Naive thymus-derived CD4-positive, alpha-beta T cell (primary cell): ENCODE measurements at places on chromosomes 4 and X.

- no peak for DNase-seq
Observed at GRCh38 chrX:88170553-88170952, 576.5 kb upstream of the CPXCR1 start.

DNA sequence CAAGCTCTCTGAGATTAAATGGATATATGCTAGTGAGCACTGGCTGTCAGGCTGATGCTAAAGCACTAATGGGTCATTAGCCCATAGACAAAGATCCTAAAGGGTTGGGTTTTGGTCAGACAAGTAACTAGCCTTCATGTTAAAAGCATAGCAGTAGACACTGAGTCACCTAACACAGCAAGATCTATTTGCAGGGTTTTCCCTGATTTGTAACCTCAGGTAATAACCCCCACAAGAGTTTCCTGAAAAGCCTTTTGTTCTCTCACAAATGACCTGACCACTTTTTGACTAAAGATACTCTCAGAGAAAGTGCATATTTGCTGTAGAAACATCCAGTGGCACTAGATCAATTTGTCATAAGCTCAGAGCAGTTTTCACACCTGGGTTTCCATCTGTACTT is 251.1 kb upstream of the TEX13A start:
- no peak for DNase-seq

GRCh38 chr4:5133201-5133600 is 81.9 kb downstream of the STK32B start:
- no peak for DNase-seq

GRCh38 chr4:97105347-97106099 is 1037.8 kb downstream of the STPG2 start:
- no peak for DNase-seq

GRCh38 chr4:182238355-182238931 is 4.8 kb upstream of the TENM3 start:
- DNase-seq = no peak

GRCh38 chrX:122439831-122440230 is 744.2 kb upstream of the GRIA3 start:
- no peak for DNase-seq

GRCh38 chrX:97995834-97996233 is 1112.1 kb downstream of the RPA4 start:
- no peak for DNase-seq

- DNase-seq = peak; percentile 51
Observed at GRCh38 chrX:115642895-115643530, 82.0 kb downstream of the PLS3 start.

DNA sequence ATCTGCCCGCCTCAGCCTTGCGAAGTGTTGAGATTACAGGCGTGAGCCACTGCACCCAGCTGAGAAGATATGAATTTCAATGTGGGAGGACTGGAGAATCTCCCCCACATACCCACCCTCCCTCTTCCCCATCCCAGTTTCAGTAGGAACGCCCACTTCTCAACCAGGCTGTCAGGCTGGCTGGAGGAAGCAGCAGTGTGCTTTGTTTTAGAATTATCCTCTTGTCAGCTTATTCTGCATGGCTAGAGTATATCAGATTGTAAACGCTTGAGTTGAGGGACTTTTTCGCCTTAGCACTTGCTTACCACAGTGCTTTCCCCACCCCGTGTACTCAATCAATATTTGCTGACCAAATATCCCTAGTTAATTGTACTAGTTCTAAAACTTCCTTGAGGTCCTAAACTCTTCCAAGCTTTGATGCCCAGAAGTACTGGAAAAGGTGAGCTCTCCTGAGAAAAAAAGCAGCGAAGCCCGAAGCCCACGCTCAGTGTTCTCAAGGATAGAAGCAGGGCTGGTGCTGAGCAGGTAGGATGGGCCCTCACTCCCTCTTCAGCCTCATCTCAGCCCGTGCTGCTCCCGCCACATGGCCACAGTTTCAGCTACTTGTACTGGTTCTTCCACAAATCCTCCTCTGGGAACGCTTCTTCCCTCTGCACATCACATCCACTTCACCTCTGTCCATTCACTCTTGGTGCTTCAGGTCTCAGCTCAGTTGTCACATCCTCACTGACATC is 7.3 kb upstream of the ARHGAP10 start:
- DNase-seq = no peak

DNA sequence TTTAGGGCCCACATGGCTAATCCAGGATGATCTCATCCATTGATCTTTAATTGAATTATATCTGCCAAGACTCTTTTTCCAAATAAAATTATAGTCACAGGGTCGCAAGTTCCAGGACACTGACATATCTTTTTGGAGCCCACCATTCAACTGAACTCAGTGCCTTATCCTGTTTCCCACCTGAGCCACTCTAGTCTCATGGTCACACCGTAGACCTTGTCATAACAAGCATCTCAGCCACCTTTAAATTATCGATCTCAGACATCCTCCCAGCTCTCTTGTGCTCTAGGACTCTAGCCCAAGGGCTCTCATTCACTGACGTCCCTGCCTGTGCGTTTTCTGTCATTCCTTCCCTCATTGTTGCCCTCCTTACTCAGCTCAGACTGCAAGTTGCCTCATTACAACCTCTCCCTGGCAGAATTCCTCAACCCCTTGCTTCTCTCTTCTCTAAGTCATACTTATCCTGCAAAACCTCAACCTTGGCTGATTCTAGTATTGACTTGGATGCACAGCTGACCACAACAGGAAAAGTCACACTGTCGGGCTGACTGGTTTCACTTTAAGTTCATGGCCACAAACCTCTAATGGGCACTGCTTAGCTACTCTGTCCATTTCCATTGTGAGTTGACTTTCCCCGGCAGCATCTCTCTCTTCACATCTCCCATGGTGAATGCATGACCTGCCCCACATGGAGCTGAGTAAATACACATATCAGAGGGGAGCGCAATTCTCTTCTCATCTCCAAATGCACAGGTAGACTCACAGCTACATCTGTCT is 91.0 kb upstream of the TRIM2 start:
- DNase-seq = no peak

DNA sequence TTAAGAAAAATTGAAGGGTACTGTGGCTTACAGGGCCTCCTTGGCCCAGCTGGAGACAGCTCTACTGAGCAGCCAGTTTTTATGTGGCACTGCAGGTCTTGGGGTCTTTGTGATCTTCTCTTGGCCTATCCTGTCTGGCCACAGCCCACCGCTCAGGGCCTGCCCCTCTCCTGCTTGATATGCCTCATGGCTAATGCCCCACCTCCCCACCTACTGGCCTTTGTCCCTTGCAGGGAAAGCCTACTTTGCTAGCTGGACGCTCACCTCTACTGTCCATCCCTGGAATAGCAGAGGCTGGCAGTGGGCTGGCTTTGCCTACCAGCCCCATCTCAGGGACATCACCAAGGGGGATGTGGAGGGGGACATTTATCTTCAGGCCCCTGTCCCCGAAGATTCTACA is 134.1 kb downstream of the PJA1 start:
- DNase-seq = no peak

- peak; percentile 5 for DNase-seq
Observed at GRCh38 chrX:102154900-102155805, 624 bp downstream of the BEX5 start.

DNA sequence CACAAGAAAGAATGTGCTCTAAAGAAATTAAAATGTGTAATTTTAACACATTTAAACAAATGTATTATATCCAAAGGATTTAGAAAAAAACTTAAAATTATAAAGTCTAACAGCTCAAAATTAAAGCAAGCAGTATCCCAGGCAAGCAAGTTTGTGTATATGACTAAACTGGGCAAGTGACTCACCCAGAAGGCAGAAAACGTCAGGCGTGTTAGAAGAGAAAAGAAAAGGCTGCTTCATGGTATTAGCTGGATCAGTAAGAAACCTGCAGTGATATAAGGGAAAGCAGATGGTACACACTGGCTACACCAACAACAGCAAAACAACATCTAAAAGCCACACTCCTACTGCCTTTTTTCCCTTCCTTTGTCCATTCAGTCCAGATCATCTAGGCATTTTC is 250.6 kb upstream of the NDST3 start:
- DNase-seq = no peak

DNA sequence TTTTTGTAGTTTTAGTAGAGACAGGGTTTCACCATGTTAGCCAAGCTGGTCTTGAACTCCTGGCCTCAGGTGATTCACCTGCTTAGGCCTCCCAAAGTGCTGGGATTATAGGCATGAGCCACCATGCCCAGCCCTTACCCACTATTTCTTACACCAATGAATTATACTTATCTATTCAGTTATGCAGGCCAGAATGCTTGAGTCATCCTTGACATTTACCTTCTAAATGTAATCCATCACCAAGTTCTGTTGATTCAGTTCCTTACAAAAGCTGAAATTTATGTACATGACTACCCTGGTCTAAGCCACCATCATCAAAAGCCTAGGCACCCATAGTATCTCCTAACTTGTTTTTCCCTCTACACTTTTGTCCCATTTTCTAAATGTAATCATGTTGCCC is 585.7 kb downstream of the IL15 start:
- DNase-seq = no peak

DNA sequence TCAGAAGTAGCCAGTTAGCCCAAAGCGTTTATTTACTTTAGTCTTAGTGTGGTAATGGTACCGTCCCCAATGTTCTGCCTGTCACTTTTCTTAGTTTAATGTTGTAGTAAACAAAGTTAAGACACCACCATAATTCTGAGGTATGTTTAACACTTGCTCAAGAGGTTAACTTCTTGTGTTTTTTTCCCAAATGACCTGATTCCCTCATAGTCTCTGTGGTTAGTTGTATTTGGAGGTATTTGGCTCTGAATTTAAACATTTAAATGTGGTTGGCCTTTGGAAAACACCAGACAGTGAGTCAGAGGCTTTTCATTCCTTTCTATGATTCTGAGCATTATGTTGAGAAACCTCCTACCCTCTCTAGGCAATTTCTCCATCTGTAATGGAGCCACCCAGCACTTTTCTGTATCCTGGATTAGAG is 47.9 kb downstream of the CXCL1 start:
- DNase-seq = no peak

DNA sequence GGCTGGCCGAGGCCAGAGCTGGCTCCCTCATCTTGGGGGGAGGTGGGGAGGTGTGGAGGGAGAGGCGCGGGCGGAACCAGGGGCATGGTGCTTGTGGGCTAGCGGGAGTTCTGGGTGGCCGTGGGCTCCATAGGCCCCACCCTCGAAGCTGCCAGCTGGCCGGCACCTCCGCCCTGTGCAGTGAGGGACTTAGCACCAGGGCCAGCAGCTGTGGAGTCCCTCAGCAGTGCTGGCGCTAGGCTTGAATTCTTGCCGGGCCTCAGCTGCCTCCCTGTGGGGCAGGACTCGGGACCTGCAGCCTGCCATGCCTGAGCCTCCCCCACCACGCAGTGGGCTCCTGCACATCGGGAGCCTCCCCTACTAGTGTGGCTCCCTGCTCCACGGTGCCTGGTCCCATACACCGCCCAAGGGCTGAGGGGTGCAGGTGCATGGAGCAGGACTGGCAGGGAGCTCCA is 603.3 kb downstream of the PCDH18 start:
- DNase-seq = no peak

- no peak for DNase-seq
Observed at GRCh38 chrX:43504394-43504793, 151.7 kb upstream of the MAOA start.

- no peak for DNase-seq
Observed at GRCh38 chr4:160423879-160424451, 1321.1 kb downstream of the RAPGEF2 start.

DNA sequence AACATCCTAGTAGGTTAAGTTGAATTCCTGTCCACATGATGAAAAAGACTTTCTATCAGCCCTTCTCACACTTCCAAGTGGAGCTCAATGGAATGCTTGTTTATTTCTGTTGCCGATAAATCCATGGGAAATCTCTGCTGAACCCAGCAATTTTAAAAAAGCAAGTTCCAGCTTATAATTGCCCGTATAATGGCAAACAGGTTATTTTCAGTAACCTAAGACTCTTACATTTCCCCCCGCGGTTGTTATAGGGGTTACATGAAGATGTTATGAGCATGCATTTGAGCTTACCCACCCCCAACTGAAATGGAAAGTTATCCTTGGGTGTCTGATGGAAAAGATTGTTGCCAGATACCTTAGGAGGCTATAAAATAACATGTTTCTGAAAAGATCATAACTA is 136.2 kb downstream of the PALLD start:
- no peak for DNase-seq
